ENCODE measurements at places on chromosomes 7 and 10.

DNA sequence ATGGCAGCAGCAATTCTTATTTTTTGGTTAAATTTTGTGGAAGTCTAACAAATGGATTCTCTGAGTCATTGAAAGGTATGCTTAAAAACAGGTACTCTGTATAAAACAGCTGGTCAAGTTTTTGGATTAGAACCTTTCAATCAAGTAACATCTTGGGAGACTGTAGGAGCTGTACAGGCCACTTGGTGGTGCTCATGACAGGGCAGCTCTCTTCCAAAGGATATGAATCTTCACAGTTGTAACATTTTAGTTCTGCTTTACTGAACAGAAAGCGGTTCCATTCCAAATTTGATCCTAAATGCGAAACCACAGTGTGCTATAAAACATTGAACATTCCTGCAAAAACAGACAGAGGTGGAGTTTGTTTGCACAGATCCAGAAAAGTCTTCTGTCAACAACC, 44.5 kb upstream of the AGR3 start:
- no peak for DNase-seq

GRCh38 chr7:131249003-131249402, 78.7 kb upstream of the MKLN1 start:
- DNase-seq: no peak

- no peak for DNase-seq
Measured at GRCh38 chr10:65312876-65313275, 1613.0 kb upstream of the LRRTM3 start.

GRCh38 chr7:44664780-44665461, 58.5 kb downstream of the OGDH start:
- DNase-seq: no peak

DNA sequence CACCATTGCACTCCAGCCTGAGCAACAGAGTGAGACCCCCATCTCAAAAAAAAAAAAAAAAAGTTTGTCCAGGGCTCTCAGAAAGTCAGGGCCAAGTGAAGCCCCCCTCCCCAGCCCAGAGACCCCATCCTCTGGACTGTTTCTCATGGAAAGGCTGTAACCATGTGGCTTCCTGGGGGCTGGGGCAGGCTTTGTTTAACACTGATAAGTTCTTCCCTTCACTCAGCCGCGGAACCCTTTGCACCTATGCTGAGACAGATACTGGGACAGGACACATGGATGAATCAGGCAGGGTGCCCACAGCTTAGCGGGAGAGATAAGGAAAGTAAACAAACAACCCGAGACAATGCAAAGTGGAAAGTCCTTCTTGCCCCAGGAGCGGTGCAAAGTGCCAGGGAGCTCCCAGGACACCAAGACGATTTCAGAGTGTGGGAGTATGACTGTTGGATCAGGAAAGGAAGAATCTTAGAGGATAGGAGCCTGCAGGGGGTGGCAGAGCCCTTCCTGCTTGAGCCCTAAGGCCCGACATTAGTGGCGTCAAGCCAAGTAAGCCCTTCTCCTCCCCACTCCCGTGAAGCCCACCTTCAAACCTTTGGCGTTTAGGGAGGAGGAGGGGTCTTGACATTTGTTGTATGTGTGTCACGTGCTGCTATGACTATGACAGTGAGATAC, 11.6 kb downstream of the MLXIPL start:
- DNase-seq: no peak

GRCh38 chr7:5420881-5421713, 2.5 kb downstream of the TNRC18 start:
- no peak for DNase-seq

GRCh38 chr7:3917436-3917835, 616.4 kb downstream of the SDK1 start:
- no peak for DNase-seq

DNA sequence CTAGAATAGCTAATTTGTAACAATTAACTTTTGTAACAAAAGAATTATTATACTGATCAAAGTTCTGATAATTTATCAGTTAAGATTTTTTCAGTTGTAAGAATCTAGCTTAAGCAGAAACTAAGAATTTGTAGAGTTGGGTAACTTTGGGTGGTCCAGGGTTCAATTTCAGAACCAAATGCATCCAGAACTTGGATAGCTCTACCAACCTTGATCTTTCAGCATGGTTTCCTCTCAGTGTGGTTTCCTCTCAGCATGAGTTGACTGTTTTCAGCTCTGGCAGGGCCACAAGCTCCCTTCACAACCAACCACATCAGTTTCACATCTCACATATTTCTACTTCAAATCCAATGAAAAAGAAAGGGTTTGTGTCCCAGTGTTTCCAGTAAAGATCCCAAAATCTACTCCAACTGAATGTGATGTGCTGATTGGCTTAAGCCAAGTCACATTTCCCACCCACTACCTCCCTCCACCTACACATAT, 3.3 kb upstream of the FAS start:
- DNase-seq: no peak

- no peak for DNase-seq
Measured at GRCh38 chr7:152336754-152337368, 98.9 kb downstream of the KMT2C start.

- DNase-seq: no peak
Measured at GRCh38 chr7:44293561-44294324, 31.7 kb downstream of the CAMK2B start.

DNA sequence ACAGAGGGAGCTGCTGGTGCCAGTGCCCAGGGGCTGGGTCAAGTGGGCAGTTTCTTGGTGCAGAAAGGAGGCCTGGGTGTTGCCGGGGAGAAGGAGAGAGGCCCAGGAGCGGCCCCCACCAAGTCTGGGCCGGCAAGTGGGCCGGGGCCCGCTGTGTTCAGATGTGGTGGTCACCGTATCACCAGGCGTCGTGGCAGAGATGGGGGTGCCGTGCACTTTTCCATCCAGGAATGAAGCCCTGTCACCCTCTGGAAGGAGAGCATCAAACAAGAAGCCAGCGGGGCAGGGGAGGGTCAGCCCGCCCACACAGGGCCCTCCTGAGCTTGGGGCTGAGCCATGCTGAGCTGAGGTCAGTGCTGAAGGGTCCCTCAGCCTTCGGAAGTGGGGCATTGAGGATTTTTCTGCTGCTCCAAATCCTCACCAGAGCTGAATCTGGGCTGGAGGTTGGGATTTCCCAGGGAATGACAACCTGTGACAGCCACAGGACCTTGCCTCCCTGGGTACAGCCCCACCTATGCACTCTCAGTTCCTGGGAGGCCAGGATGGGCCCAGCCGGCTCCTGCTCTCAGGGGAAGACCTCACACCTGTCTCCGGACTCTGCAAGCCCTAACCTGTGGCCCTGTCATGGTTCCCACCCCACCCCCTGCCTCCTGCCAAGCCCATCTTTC, 27.9 kb upstream of the INPP5A start:
- DNase-seq: no peak

GRCh38 chr10:104127411-104127810, 5.4 kb downstream of the SFR1 start:
- no peak for DNase-seq

DNA sequence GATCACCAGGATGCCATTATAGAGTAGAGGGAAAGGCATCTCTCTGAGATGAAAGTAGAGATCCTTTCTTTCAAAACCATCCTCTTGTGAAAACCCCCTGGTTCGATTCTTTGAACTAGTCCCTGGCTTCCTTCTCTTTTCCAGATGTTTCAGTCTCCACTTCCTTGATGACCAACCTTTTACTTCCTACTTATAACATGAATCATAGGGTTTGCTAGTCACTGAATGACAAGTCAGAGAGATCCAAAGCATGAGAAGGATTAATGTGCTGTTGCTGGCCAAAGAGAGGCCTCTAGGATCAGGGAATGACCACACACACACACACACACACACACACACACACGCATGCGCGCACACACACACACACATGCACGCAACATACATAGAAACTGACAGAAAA, 161.1 kb upstream of the FRMD4A start:
- DNase-seq: no peak

GRCh38 chr7:134686786-134687185, 40.1 kb downstream of the BPGM start:
- no peak for DNase-seq

DNA sequence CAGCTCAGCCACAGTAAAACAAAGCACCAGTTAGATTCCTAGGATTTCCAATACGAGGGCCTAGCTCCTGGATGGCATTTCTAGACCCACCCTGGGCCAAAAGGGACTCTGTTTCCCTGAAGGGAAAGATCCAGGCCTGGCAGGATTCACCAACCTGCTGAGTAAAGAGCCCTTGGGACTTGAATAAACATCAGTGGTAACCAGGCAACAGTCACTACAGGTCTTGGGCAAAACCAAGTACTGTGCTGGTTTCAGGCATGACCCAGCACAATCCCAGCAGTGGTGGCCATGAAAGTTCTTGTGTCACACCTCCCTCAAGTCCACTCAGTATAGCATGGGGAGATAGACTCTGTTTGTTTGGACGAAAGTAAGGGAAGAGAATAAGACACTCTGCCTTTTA, 31.0 kb upstream of the STARD3NL start:
- DNase-seq: no peak

DNA sequence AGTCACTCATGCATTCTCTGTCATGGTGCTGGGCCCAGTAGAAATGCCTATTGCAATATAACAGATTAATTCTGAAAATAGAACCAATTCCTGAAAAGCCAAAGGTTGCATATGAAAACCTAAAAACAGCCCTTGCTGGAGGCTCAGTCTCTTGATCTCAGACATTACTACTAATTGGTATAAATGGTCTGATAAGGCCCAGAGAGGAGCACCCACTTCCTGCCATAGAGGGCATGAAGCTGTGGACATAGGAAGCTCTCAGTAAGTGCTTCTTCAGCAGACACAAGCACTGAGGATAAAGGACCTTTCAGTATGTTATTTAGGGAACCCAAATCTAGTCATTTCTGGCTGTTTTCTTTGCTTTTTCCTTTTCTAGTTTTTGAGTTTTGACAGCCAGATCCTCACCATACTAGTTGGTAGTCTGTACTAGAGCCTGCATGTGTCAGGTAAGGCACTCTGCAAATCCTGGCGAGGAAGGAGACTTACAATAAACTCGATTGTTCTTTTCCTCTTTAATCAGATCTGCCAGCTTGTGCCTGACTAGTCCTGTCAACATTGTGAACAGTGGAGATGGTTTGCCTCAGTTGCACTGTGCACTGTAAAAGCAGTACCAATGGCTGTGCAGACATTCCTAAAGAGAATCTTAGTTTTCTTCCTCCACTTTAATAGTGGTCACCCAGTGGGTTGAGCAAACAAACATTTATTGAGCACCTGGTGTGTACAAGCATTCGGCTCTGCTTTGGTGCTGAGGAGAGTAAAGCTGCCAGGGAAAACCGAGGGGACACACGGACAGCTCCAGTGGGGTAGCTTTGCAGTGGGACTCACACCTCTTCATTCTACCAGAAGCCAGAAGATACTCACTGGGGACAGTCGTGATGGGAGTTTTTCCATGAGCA, 140.9 kb downstream of the CHN2 start:
- DNase-seq: no peak

DNA sequence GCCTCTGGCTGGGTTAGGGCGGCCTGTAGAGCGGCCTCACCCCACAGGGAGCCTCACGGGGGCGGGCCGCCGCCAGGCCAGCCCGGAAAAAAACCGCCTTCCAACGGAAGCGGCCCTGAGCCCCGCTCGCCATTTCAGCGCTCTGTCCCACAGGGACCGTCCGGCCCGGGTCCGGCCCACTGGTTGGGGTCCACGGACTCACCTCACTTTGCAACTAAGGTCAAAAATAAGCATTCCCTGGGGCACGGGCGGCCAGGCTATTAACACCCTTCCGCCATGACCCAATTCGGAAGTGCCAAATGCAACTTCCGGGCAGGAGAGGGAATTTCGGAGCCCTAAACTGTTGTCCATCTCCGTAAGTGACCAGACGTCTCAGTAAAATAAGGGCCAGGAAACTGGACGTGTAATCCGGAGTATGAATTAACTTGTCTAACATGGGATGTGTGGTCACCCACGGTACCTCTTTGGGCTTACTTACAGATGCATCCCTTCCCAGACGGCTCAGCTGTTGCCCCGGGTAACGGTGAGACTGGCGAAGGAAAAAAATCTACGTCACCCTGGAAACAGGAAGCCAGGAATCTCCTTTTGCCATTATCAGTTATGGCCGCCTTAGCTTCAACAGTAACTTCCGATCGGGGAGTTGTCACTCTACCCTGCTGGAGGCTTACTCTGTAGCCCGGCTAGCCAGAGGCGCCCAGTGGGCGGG, at the start of gene BBIP1:
Gene BBIP1 (minus strand): TSS at position 538 of the 706 bp plus-strand sequence. CDS start 1,023 bp downstream, outside the sequence.
- peak; percentile 100 for DNase-seq

DNA sequence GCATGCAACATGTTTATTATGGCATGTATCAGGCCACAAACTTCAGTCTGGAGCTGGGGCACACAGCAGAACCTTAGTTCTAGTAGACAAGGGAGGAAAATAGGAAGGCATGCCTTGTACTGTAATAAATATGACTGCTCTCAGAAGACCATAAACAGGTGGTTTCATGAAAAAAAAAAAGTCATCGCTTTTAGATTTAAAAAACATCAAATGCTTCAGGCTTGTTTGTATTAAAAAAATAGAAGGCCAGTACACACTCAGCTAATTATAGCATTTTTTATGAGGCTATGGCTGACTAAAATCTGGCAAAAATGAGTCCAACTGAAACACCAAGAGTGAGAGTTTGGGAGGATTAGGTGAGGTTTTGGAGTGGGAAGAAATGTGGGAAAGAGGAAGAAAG, 204.1 kb downstream of the JAZF1 start:
- DNase-seq: no peak

- DNase-seq: no peak
Measured at GRCh38 chr7:122082670-122083069, 61.4 kb downstream of the AASS start.

DNA sequence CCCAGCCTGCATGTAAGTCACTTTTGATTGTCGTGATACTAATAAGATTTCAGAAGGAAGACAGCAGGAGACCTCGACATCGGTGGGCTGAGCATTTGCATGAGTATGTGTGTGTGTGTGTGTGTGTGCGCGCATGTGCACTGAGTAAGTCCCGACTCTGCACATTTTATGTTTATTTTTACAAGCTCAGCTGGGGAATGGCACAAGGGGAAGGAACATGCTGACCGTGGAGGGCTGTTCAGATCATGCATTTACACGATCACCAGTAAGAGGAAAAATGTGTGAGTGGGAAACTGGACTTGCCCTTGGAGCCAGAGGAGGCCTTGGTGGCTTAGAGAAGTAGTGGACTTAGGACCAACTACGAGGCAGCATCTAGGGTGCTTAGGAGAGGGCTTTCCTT, 41.3 kb downstream of the IL2RA start:
- DNase-seq: no peak

- no peak for DNase-seq
Measured at GRCh38 chr10:125795128-125795527, 19.5 kb upstream of the MMP21 start.

GRCh38 chr10:125866421-125867029, 14.6 kb downstream of the DHX32 start:
- DNase-seq: no peak

- DNase-seq: no peak
Measured at GRCh38 chr7:43108255-43109011, 4.0 kb upstream of the HECW1 start.
